ENCODE measurements at places on chromosomes 5 and 9.

DNA sequence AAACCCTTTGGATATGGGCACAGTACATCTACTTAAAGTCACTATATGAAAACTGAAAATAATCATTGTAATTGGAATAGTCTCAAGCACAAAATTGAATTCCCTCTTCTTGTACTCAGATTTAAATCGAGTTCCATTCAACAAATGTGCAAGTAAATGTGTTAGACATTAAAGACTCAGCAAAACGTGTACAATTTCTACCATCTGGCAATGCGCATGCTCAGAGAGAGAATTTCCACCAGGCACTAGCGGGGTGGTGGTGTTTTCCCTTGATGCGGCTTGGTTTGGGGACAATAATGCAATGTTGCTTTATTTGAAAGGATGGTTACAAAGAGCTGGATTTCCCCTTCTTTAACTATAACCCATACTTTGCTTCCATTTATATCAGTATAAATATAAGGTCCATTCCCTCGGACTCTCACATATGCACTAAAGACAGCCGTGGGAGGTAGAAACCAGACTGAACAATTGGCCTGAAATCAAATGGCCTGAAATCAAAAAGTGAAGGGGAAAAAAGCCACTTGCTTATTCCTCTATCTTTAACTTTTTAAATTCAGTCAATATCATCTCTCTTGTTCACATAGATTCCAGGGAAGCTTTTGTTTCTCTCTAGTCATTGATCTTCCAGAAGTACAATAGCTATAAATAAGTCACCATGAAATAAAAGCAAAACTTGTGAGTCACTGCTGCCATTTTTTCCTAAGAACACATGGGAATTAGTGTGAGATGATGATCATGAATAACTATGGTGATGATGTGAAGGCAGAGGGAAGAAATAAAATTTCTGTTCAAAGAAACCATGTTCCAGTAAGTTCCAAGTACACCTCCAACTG lies 59.2 kb downstream of the ADAMTS12 start:
- DNase-seq = no peak

GRCh38 chr9:134695144-134695543 lies 53.5 kb downstream of the COL5A1 start:
- no peak for DNase-seq

- no peak for DNase-seq
These were observed 26.5 kb downstream of the AFAP1L1 start for GRCh38 chr5:149298163-149298562.

DNA sequence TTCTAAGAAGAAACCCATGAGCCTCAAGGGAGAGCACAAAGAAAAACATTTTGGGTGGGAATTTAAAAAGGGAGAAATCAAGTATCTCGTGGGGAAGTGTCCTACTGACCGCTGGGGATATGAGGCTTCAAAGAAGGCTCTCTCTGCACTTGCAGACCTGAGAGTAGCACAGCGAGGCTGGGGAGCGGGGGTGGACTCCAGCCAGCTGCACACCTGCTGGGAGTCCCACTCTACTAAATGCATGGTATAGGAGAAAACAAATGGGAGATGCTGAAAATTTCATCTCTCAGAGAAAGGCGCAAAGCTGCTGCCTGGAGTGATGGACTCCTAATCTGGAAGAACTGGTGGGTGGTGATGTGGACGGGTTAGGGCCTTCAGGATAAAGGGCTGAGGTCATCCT lies 67.0 kb upstream of the EPB41L4B start:
- peak; percentile 10 for DNase-seq

DNA sequence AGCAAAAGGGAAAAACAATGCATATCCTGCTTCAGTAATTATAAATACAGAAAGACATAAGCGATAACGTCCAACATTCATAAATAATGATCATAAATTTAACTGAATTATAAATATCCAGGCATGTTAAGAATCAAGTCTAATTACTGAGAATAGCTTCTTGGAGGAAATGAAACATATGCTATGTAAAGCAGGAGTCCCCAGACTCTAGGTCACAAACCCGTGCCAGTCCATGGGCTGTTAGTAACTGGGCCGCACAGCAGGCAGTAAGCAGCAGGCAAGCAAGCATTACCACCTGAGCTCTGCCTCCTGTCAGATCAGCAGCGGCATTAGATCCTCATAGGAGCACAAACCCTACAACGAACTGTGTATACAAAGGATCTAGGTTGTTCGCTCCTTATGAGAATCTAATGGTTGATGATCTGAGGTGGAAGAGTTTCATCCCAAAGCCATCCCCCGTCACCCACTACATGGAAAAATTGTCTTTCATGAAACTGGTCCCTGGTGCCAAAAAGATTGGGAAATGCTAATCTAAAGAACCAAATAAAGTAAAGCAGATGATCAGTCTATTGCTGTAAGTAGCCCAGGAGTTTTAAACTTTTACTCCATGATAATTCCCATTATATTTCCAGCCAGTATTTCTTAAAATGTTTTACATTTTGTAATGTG lies 50.4 kb downstream of the CERT1 start:
- peak; percentile 68 for DNase-seq

DNA sequence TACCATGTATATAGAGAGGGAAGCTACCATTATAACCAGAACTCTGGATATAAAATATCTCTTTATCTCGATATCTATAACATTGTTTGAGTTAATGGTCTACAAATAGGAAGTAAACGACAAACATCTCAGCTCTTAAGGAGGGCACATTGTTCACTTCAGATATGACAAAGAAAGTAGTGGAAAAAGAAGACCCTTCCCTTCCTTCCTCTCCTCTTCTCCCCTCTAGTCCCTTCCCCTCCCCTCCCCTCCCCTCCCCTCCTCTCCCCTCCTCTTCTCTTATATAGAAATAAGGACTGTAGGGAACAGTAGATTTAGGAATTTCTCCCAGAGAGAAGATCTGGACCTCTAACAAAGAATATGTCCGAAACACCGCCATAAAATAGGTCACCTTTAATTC lies 1731.9 kb upstream of the CDH9 start:
- DNase-seq = no peak

DNA sequence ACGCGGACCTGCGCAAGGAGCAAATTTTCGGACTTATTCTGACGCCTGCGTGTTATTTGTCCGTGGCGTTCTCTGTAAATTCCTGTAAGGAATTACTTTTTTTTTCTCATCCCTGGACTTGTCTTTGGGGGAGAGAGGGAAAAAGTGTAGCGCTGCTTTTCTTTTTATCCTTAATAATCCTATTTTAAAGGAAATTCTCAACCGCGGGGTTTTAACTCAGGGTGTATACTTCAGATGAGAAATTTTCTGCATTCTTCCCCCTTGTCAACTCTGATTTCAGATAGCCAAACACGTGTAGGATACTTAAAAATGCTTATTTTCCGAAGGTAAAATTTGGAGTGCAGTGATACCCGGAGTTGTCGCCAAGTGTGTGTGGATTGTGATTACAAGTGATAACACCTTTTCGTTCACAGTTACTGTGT lies 853 bp downstream of the DCP2 start:
- no peak for DNase-seq

DNA sequence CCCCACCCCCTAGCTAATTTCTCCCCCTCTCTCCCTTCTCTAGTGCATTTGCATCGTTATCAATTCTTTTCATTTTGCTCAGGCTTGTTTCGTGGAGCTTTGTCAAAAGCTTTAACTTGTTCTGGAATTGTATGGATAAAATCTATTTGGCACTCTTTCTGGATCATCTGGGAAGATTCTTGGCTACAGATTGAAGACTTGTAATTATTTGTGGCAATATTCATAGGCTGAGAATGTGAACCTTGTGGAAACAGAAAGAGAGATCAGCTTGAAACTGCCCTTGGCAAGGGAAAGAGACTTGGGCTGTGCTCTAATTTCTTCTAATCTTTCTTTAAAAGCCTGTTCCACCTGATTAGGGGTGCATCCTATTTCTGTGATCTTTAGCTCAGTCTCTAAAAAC lies 340.6 kb upstream of the DAB2 start:
- no peak for DNase-seq
